ENCODE measurements at places on chromosomes 4 and X.

- no peak for DNase-seq
Measured at GRCh38 chrX:152903589-152903988, 5.7 kb downstream of the ZNF185 start.

- DNase-seq = no peak
Measured at GRCh38 chr4:14143892-14144291, 516.4 kb upstream of the BOD1L1 start.

- DNase-seq = no peak
Measured at GRCh38 chr4:66034671-66035070, 364.4 kb upstream of the EPHA5 start.

- DNase-seq = no peak
Measured at GRCh38 chr4:153643406-153644383, 40.4 kb upstream of the TLR2 start.

DNA sequence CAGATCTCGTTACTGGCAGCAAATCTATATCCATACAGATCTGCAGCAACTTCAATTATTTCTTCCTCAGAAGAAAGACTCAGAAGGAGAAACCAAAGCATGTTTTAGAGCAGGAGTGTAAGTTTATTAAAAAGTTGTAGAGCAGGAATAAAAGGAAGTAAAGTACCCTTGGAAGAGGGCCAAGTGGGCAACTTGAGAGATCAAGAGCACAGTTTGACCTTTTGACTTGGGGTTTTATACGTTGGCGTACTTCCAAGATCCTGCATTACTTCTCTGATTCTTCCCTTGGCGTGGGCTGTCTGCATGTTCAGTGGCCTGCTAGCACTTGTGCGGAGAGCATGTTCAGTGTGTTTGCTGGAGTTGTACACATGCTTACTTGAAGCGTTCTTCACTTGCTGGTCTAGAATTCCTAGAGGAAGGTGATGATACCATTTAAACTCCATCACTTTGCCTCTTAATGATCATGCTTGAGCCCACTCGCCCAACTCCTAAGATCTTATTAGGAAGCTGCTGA lies 1114.7 kb upstream of the PABPC4L start:
- no peak for DNase-seq

GRCh38 chr4:36979533-36979932 lies 265.0 kb upstream of the NWD2 start:
- DNase-seq = no peak

GRCh38 chrX:153598541-153599191 lies at the start of gene CCNQ:
Gene CCNQ (minus strand): TSS chrX:153599139. CDS start chrX:153599073, 66 bp downstream.
- DNase-seq = no peak

Data from activated naive CD4-positive, alpha-beta T cell (primary cell).